ENCODE measurements at places on chromosomes 3 and 15. TPM values are rescaled to one million over a fixed set of nuclear protein-coding genes. Genes with fewer than 3 reads are reported as not detected.

GRCh38 chr3:197270558-197271317, 27.7 kb downstream of the DLG1 start:
- H3K36me3 ChIP-seq, result no peaks in the 10 kb centered on the region
- H3K4me3 ChIP-seq, result no peak overlapping the region
- no peak overlapping the region for H3K27ac ChIP-seq

DNA sequence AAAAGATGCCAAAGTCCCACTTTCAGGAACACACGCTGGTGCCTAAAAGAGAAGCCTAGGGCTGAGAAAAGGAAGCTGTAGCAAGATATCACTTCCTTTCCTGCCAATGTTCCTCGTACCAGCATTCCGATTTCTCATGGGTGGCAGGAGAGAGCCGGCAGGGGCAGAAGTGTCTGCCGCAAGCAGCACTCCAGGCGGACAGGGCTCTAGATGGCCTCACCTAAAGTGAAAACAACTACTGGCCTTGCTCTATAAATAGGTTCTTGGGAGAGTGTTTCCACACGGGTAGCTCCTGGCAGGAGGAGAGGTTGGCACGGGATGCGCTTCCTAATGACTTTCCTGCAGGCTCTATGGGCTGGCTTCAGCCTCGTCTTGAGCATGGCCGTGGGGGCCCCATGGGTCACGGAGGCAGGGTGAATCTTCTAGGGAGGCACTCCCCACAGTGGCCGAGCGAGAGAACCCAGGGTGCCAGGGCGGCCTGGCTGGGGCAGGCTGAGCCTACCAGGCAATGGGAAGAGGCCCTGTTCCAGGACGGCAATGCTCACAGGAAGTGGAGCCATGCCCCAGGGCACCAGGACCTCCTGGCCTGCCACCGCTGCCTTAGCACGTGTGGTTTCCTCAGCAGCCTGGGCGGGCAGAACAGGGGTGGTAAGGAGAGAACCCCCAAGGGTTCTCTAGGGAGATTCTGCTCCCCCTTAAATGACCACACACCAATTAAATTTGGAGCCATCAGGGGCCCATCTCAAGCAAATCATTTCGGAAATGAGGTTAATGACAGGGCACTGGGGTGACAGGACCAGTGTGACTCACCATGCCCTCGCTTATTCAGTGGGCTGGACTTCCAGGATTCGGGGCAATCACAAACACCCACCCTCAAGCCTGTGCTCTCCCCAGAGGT, 14.6 kb upstream of the DUSP7 start:
- no peak overlapping the region for H3K4me3 ChIP-seq
- peaks cover 4% of the 10 kb centered on the region for H3K36me3 ChIP-seq
- peaks cover 3% of the 10 kb centered on the region for H3K4me1 ChIP-seq
- H3K27me3 ChIP-seq, result no peaks in the 10 kb centered on the region
- no peak overlapping the region for H3K27ac ChIP-seq
- DNase-seq, result no peak

Gene ALPK3
- total RNA-seq, result under 0.01 TPM

Gene SLC24A5
- total RNA-seq, result not detected

DNA sequence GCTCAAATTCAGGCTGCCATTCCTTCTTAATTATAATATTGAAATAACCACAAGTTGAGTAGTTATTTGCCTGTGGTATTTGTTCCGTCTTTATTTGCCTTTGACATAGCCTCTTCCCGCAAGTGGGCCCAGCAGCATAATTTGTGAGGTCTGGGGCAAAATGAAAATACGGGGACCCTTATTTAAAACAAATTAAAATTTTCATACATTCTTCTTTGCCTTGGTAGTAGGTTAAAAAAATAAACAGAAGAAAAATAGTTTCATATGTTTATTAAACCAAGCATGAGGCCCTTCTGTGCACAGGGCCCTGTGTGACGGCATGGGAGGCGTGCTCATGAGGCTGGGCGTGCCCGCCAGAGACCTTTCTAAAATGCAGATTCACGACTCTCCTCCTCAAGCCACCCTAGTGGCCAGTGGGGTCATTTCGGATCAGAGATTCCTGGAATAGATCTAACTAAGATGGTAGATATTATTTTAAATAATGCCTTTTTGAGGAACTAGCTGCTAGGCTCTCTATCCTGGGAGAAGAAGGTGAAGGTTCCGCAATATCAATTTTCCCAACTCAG, 35.4 kb downstream of the MASP1 start:
- H3K27me3 ChIP-seq, result no peaks in the 10 kb centered on the region
- no peak overlapping the region for H3K4me3 ChIP-seq
- DNase-seq, result no peak
- no peak overlapping the region for H3K27ac ChIP-seq
- peaks cover 22% of the 10 kb centered on the region for H3K36me3 ChIP-seq
- H3K4me1 ChIP-seq, result peaks cover 2% of the 10 kb centered on the region

DNA sequence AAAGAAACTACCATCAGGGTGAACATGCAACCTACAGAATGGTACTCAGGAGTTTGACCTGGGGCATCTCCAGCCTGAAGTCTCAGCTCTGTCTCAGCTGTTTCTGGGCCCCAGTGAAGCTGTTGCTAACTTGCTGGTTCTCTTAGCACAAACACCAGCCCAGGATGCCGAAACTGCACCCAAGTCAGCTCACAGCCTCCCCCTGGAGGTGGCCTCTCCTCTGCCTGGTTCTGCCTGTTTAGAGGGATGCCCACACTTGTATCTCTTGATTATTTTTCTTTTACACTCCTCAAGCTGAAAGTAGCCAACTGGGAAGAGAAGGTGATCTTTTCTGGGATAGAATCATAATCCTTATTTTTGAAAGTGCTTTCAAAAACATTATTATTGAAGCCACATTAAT, 289.0 kb upstream of the RASGRP1 start:
- no peak overlapping the region for H3K27ac ChIP-seq
- H3K27me3 ChIP-seq, result no peaks in the 10 kb centered on the region
- H3K4me1 ChIP-seq, result peaks cover 2% of the 10 kb centered on the region

GRCh38 chr3:108661699-108662098, 72.2 kb downstream of the DZIP3 start:
- no peaks in the 10 kb centered on the region for H3K36me3 ChIP-seq
- DNase-seq, result no peak
- H3K27ac ChIP-seq, result no peak overlapping the region
- no peaks in the 10 kb centered on the region for H3K27me3 ChIP-seq
- no peak overlapping the region for H3K4me3 ChIP-seq

Gene NDN
- 40.1 TPM for total RNA-seq

- no peak for DNase-seq
- H3K36me3 ChIP-seq, result no peaks in the 10 kb centered on the region
- peaks cover 34% of the 10 kb centered on the region for H3K4me1 ChIP-seq
- no peak overlapping the region for H3K4me3 ChIP-seq
Observed at GRCh38 chr3:127749787-127750225, 72.5 kb downstream of the MGLL start.

GRCh38 chr15:60752973-60753720, 274.2 kb upstream of the ICE2 start:
- no peak for DNase-seq
- H3K4me3 ChIP-seq, result no peak overlapping the region
- no peaks in the 10 kb centered on the region for H3K36me3 ChIP-seq
- peak overlapping the region; percentile 55 for H3K27ac ChIP-seq
- peaks cover 12% of the 10 kb centered on the region for H3K4me1 ChIP-seq
- peaks cover 2% of the 10 kb centered on the region for H3K27me3 ChIP-seq

DNA sequence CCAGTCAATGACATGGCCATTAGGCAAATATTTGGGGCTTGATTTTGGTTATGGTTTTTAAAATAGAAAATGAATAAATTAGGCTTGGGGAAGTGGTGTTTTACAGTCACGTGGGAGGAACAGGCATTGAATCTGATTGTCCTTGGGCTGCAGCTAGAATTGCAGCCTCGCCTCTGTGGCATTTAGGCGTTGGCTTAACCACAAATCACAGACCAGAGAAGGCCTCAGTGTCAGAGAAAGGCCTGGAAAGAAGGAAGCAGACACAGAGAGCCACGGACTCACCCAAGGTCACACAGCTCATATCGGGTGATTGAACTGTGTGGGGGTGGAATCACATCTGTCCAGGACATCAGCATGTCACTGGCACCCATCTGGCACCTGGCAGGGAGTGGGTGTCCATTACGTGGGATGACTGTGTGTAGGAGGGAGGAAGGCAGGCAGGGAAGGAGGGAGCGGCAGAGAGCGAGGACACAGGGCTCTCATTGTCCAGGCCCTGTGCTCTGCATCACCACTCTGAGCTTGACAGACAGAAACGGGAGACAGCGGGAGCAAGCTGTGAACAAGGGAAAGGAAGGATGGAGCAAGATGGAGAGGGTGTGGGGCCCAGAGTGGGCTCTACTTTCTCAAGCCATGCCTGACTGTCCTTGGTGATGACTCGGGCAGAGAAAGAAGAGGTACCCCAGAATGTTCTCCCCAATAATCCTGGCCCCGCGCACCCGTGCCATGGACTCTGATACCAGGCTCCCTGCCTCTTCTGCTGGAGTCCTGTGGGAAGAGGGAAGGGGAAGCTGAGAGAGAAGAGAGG, 186.4 kb downstream of the FAM43A start:
- DNase-seq, result peak; percentile 74
- H3K36me3 ChIP-seq, result no peaks in the 10 kb centered on the region

Measured in IMR-90 (cell line).